ENCODE measurements at places on chromosomes 13 and 19. TPM values are rescaled to one million over a fixed set of nuclear protein-coding genes. Genes with fewer than 3 reads are reported as not detected.

Gene ELL
- total RNA-seq: 27.7 TPM

Gene CELF5
- total RNA-seq: 0.19 TPM

Gene FCAR
- total RNA-seq: not detected

Gene ZNF628
- 10.0 TPM for total RNA-seq

Gene LAIR1
- total RNA-seq: not detected

Gene TMEM221
- 0.17 TPM for total RNA-seq

Gene STOML3
- not detected for total RNA-seq

Gene SNAPC2
- total RNA-seq: 11.2 TPM

Gene CD209
- total RNA-seq: not detected

Gene ERICH6B
- total RNA-seq: not detected

Gene SHC2
- total RNA-seq: 1.3 TPM

Gene FGF22
- total RNA-seq: not detected

Gene RPS28
- total RNA-seq: 151 TPM

Gene ELAVL1
- 88.1 TPM for total RNA-seq

Gene SGCG
- not detected for total RNA-seq

Gene CGB3
- not detected for total RNA-seq

Gene SLC44A2
- 87.9 TPM for total RNA-seq

Gene ZNF723
- not detected for total RNA-seq
